ENCODE measurements at places on chromosomes 3 and 15. TPM values are rescaled to one million over a fixed set of nuclear protein-coding genes. Genes with fewer than 3 reads are reported as not detected.
A peak's percentile ranks its signal among the peaks of the same experiment; 100 is the strongest.

VWA5B2 gene
- not detected for total RNA-seq

SNURF gene
- total RNA-seq, result 36.3 TPM

FETUB gene
- not detected for total RNA-seq

DNA sequence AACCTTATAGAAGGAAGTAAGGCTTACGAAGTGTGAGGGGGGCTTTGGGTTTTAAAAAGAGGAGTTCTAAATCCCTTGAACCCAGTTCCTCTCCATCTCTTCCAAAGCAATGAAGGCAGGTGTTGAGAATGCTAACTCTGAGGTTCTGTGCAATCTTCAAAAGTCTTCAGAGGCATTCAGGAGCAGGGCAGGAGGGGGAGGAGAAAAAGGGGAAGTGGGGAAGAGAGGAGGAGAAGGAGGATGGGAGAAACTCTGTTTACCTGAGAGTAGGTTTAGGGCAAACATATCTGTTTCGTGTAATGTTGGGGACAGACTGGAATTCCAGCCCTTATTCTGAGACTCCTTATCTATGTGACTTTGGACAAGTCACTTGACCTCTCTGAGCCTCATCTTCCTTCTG lies 36.9 kb downstream of the FAM3D start:
- DNase-seq, result no peak

DNA sequence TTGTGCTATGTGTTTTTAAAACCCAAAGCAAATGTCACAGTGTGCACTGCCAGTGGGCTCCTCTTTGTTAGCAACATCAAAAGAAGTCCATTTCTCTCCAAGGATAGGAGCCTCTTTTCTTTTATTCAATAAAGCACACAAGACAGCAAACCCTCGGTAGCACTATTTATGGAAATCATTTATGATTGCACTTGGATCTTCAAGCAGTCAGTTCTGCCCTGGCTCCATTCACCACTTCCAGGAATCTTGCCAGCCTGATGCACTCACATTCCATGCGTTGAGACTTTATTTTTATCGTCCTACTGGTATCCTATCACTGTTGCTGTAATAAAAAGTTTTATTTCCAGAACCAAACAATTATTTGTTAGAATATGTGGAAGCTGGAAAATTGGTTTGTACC lies 412.1 kb downstream of the TBL1XR1 start:
- peak; percentile 22 for DNase-seq

DNA sequence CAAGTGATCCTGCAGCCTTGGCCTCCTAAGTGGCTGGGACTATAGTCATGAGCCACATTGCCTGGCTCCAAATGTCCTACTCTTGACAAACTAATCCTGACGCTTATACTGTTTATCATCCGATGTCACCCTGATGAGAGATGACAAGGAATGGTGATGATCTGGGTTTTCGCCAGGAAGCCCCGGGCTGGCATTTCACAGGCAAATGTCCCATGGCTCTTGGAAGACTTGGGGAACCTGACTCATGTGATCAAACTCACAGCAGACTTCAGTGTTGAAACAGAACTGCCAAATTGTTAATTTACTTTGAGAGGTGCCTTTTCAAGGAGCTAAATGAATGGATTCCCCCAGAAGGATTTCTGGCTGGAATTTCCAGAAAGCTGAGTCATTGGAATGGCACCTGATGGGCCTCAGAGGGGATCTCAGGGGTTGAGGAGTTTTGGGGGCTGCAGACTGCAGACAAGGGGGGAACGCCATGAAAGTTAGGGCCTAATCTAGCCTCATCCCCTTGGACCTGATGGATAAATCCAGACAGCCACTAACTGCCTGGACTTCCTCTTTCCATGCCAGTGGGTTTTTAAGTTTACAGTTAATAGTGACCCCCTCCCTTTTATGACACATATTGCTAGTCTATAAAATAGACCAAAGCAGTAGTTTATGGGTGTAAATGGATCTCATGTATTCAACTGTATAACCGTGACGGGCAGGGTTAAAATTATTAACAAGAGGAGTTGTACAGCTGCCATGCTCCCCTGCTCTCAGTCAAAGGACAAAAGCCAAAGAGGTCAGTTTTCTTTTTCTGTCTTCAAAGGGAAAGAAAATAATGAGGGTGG lies 146.6 kb downstream of the CHSY1 start:
- peak; percentile 58 for DNase-seq

GRCh38 chr15:25670025-25670554 lies 193.0 kb downstream of the ATP10A start:
- peak; percentile 84 for DNase-seq

DNA sequence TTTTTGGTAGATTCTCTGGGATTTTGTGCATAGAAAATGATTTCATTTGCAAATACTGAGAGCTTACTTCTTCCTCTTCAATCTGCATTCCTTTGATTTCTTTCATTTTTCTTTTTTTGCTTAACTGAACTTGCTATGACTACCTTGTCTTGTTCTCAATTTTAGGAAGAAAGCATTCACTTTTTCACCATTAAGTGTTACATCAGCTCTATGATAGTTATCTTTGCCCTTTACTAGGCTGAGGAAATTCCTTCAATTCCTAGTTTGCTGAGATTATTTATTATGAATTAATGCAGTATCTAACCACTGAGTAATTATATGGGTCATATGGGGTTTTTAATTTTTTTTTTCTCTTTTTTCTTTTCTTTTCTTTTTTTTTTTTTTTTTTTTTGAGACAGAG lies 172.8 kb downstream of the PEAK1 start:
- no peak for DNase-seq

DNA sequence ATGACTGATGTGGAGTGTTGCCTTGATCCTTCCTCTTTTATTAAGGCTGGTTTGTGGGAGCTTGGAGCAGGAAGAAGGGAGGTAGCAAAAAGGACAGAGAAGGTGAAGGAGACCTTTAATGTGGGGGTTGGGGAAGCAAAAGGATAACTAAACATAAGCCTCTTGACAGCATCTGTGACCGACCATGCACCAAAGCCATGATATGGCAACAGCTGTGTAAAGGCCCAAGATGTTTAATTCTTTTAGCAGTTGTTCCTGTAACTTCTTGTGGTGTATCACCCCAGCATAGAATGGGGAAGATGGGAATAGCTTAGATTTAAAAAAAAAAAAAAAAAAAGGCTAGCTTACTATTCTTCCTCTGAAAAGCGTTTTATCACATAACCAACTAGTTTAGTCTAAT lies 194.7 kb downstream of the KLHL25 start:
- no peak for DNase-seq

- no peak for DNase-seq
Observed at GRCh38 chr15:22978691-22979237, 1.4 kb downstream of the CYFIP1 start.

DNA sequence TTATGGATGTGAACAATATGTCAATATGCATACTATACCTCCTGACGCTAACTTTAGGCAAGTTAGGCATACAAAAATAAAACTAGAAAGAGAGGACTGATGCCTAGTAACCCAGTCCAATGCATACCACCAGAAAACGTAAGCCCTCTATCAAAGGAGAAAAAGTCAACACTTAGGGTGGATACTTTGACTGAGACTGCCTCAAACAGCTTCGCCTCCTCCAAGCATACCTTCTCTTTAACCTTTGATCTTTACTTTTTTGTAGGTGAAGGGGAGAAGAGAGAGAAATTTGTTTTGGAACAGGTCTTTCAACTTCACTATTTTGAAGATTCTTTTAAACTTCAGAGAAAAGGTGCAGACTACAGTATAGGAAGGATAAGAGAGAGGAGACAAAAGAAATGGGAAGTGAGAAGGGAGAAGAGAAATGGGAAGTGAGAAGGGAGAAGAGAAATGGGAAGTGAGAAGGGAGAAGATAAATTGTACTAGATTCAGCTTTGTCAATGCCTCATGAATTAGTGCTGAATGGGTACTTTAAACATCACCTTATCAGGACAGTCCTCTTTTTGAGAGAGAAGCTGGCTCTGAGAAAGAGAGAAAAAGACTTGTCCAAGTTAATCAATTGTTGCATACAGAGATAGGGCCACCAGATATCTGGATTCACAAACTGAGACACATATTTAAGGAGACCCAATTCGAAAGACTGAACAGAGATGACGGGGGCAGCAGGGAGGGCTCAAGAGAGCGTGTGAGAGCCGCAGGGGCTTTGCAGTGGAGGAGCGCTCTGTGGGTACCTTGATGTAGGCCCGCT lies 1.0 kb downstream of the P3H2 start:
- no peak for DNase-seq
